Activated CD4-positive, CD25-positive, alpha-beta regulatory T cell treated with anti-CD3 and anti-CD28 coated beads, Interleukin-2, amount 50 U/mL, for 72 hours (primary cell): ENCODE measurements at places on chromosomes 16 and 17.

DNA sequence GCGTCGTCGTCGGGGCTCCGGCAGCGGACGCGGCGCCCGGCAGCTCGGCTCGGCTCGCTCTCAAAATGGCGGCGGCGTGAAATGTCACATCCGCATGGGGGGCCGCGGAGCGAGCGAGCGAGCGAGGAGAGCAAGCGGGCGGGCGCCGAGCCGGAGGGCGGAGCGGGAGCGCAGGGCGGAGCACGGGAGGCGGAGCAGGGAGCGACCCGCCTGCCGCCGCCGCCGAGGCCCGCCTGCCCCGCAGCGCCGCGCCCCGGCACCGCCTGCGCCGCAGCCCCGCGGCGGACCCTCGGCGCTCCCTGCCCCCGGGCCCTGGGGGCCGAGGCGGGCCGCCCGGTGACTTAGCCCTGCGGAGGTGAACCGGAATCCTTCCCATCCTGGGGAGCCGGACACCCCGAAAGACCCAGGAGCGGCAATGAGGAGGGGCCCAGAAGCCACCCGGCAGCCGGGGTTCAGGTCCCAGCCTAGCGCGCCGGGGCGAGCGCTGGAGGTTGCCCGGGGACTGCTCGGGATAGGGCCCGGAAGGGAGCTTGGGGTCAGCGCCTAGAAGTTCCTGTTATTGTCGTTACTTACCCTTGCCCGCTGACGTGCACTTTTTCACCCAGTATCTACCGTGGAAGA lies at the start of gene USP7:
TSS of gene USP7 (minus strand) at position 86 of the 621 bp plus-strand sequence. CDS start 621 bp downstream, outside the sequence.
- peak; percentile 93 for DNase-seq

- DNase-seq, result no peak
Measured at GRCh38 chr17:53749178-53749577, 73.5 kb upstream of the KIF2B start.

GRCh38 chr17:51435171-51435552 lies 174.8 kb downstream of the UTP18 start:
- DNase-seq, result peak; percentile 35

DNA sequence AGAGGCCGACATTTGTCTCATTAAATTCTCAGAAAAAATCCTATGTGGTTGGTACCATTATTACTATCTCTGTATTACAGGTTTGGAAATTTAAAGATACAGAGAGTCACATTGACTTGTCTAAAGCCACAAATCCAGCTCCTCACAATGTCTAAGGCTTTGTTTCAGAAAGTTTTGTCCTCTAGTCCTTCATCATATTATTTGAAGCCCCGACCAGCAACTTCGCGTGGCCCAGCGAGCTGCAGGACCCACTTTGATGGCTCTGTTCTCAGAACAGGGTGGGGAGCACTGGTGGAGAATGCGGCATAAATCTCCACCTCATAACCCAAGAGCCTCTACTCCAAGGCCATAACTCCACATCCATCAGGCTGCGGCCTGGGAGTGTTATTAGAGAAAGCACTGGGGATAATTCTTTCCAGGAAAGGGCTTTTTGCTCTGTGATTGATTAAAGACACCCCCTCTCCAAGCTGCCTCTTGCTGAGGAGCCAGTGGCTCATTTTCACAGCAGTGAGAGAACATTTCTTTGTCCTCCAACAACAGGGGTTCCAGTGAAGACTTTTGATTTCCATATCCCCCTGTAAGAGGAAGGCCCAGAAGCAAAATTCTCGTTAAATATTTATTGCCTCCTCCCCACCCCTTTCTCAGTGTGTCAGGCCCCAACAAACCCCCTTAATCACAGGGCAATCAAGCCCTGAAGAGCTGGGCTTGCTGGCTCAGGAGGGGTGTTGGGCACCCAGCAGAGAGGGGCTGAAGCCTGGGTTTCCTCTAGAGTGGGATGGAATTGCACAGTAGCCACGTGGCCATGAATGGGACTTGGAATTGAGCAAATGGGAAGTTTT lies 113.7 kb upstream of the CDH11 start:
- no peak for DNase-seq

GRCh38 chr16:50305441-50306061 lies 39.2 kb downstream of the ADCY7 start:
- DNase-seq, result peak; percentile 28

- DNase-seq, result no peak
Measured at GRCh38 chr17:14331225-14331981, 30.5 kb downstream of the HS3ST3B1 start.

GRCh38 chr16:47229053-47230050 lies 85.6 kb upstream of the NETO2 start:
- DNase-seq, result no peak

DNA sequence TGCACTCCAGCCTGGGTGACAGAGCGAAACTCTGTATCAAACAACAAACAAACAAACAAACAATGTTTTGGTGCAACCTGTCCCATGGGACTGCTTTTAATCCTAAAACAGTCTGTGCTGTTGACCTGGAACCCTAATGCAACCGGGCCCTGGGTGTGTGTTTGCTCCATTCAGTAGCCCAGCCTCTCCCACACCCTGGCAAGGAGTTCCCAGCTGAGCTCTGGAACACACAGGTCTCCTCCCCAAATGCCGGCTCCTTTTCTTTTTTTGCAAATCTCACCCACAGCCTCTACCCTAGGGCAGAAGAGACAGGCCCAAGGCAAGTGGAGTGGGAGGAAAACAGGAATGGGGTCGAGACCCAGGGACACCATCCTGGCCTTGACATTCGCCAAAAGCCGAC lies 29.8 kb upstream of the RASD1 start:
- no peak for DNase-seq

DNA sequence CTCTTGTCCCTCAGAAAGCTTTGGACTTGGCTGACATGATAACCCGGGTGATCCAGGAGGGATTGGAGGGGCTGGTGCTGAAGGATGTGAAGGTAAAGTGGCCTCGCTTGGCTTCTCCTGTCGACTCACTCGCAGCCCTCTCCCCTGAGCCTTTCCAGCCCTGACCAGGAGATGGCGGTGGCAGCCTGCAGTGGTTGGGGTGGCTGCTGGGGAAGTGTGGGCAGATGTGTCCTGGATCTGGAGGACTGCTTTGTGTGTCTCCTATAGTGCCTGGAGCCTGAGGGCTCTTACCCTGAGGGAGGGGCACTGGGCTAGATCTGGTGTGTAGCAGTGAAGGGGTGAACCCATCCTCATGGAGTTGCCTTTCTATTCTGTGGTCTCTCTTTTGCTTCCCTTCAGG lies 17.9 kb downstream of the LIG3 start:
- peak; percentile 65 for DNase-seq

GRCh38 chr17:47935961-47936360 lies 5.4 kb upstream of the PNPO start:
- DNase-seq, result no peak

- peak; percentile 70 for DNase-seq
Measured at GRCh38 chr16:27237219-27238015, 31.2 kb downstream of the NSMCE1 start.

- no peak for DNase-seq
Measured at GRCh38 chr17:330993-331701, 21.5 kb downstream of the RPH3AL start.

DNA sequence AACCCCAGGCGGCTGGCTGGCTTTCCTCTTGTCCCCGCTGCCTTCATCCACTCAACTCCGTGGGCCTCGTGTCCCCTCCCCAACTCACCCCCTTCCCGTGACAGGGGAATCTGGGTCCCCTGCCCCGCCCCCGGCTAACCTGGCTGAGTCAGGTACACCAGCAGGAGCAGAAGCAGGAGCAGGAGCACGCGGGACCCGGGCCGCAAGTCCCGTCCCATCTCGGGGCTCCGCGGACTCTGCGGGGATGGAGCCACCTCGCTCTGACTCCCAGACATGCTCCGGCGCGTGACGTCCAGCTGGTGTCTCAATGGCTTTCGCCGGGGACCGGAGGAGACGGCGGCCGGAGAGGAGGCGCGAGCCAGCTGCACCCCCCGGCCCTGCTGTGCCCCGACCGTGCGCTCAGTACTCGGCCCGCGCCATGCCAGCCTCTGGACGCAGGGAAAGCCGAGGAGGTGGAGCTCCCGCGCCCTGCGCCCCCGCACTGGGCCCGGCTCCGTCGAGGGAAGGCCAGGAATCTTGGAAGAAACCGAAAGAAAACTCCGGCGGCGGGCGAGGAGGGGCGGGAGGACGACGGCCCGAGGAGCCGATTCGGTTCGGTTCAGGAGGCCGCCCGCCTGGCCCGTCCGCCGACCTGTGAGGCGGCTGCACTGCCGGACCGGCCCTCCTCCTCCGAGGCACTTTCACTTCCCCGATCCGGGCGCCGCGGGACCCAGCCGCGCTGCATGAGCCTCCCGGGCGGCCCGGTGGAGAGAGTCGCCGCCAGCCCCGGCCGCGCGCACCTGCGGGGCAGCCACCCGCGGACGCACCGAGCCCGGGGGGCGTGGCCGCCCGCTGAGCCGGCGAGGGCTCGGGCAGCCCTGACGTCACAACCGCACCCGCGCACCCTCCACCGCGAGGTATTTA lies at the start of the genes CXCL16 and ZMYND15:
TSS of gene CXCL16 (minus strand) at position 807 of the 903 bp plus-strand sequence. CDS start at position 218, 589 bp downstream.
TSS of gene ZMYND15 (plus strand) at position 712 of the 903 bp plus-strand sequence. CDS start 716 bp downstream, outside the sequence.
- DNase-seq, result peak; percentile 57

DNA sequence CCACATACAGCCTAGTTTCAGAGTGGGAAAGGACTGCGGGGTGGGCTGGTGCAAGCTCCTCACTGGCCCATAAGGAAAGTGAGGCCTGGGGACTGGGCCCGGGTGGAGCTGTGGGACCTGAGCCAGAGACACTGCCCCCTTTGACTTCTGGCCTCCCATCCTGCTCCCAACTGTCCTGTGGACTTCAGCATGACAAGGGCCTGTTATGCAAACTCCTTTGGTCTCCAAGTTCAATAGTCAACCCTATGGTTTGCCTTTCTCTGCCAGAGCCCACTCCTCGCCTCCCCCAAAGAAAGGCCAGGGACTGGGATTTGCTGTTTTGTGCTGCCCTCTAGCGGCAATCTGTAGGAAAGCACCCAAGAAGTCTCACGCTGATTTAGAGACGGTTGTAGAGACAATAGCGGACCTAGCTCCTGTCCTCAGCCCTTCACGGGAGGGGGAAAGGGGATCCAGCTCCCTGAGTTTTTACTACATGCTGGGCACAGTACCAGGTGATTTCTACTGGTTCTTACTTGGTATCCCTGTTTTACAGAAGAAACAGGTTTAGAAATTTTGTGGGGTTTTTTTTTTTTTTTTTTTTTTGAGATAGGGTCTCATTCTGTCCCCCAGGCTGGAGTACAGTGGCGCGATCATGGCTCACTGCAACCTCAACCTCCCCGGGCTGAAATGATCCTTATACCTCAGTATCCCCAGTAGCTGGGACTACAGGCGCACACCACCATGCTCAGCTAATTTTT lies 1.2 kb upstream of the TLCD3B start:
- peak; percentile 62 for DNase-seq

DNA sequence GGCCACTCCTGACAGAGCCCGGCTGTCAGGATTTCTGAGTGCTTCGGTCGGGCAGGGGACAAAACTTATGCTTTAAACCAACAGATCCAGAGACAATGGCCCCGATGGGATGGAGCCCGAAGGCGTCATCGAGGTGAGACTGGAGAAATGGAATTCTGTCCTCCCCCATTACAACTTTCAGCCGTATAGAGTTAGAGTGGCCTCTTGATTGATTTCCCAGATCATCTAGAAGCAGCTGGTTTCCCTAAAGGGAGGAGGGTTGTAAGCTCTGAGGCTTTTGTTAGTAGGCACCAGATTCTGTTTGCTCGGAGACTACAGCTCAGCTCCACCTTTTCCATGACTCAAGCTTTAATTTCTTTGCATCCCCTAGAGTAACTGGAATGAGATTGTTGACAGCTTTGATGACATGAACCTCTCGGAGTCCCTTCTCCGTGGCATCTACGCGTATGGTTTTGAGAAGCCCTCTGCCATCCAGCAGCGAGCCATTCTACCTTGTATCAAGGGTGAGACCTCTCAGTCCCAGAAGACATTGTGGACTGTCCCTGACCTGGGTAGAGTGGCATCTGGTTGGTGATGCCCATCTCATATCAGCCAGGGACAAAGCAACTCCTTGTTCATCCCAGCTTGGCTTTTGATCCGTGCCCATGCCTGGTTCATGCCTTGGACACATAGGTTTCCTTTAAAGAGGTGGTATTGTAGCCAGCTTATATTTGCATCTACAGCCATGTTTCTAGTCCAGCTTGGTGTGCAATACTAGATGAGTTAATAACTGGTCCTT lies 5.1 kb upstream of the CD68 start:
- DNase-seq, result no peak

DNA sequence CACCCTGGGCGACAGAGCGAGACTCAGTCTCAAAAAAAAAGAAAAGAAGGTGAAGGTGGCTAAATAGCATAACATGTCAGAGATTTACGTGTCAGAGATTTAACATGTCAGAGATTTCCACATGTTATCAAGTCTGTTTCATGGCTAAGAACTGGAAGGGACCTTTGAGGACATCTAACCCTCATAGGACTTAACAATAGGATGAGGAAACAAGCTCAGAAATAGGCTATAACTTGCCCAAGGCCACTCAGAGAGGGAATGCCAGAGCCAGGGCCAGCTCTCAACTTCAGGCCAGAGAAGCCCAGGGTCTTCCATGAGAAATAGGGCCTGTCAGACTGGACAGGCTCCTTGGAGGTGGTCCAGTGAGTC lies 26.8 kb upstream of the ZNF629 start:
- no peak for DNase-seq

- DNase-seq, result no peak
Measured at GRCh38 chr17:82984751-82985427, 94.5 kb upstream of the METRNL start.

GRCh38 chr16:86778978-86779377 lies 200.6 kb downstream of the FOXL1 start:
- DNase-seq, result no peak

DNA sequence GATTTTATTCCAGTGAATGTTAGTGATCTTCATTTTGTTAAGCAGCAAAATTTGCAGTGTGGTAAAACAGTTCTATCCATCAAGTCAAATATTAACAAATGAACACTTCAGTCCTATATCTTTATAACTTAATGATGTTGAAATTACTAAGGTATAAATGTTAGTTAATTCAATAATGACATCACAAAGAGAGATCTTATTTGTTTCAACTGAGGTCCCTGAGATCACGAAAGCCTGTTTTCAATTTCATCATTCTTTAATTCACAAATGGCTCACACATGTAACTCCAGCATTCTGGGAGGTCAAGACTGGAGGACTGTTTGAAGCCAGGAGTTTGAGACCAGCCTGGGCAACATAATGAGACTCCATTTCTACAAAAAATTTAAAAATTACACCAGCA lies 13.9 kb downstream of the SMURF2 start:
- DNase-seq, result no peak

- DNase-seq, result no peak
Measured at GRCh38 chr16:25413975-25414374, 156.3 kb upstream of the ZKSCAN2 start.

DNA sequence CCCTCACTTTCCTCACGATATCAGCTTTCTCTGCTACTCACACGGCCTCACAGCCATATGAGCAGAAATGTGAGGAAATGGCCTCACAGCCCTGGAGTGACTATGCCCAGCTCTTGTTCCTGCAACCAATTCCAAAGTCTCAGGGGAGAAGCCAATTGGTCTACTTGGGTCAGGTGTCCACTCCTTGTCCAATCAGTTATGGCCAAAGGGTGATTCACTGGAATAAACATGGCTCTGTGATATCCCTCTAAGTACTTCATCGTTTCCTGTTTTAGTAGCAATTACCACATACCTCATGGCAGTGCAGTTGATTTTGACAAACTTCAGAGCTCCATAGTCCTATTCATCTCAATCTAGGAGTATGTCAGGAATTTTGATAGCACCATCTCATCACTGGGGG lies 195.4 kb downstream of the KATNIP start:
- no peak for DNase-seq

GRCh38 chr17:73609758-73610157 lies 34.5 kb downstream of the SDK2 start:
- DNase-seq, result no peak
